GDM1 (cell line): ENCODE measurements at places on chromosomes 3 and 15.

DNA sequence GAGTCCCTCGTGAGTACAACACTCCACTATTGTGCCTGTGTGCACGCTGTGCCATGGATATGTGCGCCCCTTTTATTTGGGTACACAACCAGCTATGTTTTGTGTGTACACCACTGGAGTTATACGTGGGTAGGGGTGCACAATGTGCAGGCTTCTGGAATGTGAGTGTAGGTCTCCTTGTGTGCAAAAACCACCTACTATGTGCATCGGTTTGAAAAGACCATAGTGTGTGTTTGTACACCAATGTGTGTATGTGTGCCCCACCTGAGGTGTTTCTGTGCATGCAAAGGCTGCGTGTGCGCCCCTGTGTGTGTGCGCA lies 86.4 kb upstream of the ALDH1L1 start:
- no peak for DNase-seq

GRCh38 chr15:66657185-66658020 lies 44.6 kb upstream of the SMAD6 start:
- DNase-seq = no peak

- no peak for DNase-seq
Measured at GRCh38 chr3:172312001-172312400, 136.3 kb downstream of the GHSR start.

DNA sequence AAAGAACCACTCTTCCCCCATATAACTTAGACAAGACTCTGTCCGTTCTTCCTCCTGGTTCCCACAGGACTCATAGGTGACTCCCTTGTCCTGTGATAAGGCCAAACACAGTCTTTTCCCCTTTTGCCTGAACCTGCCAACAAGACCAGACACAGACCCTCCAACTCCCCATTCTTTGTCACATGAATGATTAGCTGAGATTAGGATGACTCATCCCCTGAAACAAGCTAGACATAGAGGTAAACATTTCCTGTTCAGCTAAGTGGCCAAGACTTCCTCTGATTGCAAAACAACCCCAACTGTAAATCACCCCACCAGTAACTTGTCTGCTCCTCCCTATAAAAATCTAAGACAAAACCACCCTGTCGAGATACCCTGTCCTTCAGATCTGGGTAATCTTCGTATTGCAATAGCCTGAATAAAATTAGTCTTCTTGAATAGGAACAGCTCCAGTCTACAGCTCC lies 11.4 kb upstream of the HTR3E start:
- DNase-seq = no peak

DNA sequence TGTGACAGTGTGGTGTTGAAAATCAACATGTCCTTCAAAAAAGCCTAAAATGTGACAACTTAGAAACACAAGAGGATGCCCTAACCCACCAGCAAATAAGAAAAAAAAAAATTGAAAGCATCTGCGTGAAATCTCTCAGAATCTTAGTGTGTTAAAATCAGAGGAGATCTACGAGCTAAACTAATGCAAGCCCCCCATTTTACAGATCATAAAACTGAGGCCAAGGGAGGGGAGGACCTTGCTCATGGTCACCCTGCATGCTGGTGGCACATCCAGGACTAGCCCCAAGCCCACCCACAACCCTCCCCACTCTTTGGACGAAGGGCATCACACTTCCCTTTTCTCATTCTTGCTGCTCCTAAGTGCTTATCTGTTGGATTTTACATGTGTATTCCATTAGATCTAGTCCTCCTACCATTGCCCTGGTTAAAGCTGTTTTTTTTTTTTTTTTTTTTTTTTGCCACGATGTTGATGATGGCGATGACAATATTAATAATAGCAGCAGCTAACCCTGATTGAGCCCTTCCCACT lies 29.1 kb upstream of the NOX5 start:
- DNase-seq = no peak

DNA sequence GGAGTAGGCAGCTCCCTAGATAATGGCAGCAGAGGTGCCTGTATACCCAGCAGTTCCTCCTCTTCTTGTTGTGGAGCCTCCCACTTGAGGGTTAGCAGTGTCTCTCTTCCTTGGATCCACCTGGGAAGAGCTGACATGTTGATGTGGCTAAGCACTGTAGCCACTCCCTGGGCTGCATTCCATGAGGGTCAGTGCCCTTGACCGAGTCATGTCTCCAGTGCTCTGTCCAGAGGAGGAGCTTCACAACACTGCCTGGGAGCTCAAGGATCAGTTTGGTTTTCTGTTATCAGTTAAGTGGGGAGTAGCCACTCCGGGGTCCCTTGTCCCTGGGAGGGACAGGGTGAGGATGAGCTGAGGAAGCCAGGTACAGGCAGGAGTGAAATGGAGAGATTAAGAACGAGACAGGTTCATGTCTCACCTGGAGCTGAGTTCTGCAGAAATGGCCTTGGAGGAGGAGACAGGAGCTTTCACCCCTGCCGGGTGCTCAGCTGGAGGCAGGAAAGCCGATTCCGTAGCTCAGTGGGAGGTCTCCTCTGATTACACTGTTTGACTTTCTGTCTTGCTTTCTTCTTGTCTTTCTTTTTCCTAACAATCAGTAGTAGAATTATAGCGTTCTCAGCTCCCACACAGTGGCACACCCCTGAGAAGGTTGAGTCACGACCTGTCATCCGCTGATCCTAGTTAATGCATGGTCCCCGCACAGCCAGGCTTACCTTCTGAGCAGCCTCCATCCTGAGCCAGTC lies 57.9 kb upstream of the SEC22A start:
- DNase-seq = no peak

DNA sequence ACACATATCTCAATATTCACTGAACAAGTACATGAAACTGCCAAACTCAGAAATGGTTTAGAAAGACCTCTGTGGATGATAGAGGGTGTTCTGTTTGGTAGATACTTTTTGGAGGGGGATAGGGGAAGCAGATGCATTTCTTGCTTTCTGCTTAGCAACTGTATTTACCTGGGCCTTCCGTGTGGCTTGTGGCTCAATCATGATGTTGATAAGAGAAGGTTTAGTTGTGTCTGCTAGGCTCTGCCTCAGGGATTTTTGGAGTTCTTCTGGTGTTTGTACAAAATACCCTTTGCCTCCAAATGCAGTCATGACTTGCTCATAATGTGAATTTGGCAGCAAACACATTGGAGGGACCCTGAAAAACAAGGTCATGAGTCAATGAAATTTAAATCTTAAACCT lies 38.2 kb downstream of the HACL1 start:
- DNase-seq = no peak

DNA sequence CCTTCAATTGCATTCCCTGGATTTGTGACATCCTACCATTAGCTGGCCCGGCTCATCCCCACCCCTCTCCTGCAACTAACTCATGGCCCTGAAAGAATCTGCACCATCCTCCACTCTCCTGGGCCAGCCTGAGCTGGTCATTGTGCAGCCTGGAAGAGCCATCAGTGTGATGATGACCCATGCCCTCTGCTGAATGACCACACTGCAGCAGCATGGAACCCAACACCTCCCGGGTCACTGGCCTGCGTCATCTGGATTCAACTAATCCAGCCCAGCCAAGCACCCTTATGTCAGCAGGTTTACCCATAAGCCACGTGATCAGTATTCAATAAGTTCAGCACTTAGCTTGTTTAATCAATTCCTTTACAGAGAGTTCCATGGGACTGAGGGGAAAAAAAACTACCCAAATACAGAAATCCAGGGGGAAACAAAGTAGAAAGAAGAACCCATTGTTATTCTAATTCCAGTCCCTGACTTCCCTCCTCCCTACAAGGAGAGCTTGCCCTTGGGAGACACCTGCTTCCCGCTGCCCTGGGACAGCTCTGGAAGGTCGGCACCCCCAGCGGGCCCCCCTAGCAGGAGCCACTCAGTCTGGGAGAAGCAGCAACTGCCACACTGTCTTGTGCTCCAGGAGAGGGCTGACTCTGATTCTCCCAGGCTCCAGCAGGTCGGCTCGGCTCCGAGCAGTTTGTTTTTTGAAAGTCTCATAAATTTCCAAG lies 309.1 kb upstream of the TLE3 start:
- no peak for DNase-seq

GRCh38 chr3:128548426-128549282 lies 55.7 kb upstream of the GATA2 start:
- no peak for DNase-seq

GRCh38 chr15:75038231-75038630 lies 14.8 kb downstream of the PPCDC start:
- no peak for DNase-seq

GRCh38 chr3:177340243-177340830 lies 143.1 kb upstream of the TBL1XR1 start:
- DNase-seq = no peak

DNA sequence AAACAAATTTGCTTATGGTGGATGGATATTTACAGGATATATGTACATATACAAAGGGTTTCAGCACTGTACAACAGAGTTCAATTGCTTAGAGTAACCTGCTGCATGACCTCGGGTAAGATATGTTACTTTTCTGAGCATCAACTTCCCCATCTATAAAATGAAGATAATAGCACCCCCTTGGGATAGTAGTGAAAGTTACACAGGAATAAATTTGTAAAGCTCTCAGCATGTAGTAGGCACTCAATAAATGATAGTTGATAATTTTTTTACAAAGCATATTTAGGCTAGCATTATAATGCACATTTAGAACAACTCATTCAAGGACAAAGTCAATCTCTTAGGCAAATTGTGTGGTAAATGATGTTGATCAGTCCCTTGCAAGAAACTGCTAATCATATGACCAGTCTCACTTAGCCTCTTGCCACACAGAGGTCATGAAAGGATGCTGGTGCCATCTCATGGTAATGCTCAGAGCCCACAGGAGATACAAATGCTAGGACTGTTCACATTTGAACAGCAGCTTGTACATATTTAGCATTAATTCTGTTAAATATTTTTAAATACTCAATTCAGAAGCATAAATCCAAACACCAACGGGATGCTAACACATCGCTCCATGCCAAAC lies 123.9 kb downstream of the MAGI1 start:
- no peak for DNase-seq

- no peak for DNase-seq
Measured at GRCh38 chr15:46278486-46279090, 643.8 kb downstream of the SQOR start.

DNA sequence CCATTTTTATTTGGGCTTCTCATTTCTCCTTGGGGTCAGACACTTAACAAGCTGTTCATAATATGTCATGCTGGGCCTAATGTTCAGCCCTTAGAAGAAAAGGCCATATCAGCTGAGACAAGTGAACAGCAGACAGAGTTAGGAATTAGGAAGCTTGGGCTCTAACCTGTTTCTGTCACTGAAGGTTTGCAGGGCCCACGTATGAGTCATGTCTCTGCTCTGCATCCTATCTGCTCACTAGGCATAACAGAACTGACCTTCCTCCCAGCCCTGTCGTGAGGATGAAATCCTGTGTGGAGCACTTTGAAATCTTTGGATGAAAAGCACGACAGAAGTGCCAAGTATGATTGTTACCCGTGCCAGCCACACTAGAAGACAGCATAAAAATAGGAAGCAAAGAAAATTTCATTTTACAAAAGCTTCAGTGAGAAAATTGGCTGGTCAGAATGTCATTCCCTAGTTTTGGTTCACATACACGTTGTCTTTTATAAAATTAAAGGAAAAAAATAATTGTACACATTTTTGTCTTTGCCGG lies 26.5 kb upstream of the CD47 start:
- DNase-seq = no peak

DNA sequence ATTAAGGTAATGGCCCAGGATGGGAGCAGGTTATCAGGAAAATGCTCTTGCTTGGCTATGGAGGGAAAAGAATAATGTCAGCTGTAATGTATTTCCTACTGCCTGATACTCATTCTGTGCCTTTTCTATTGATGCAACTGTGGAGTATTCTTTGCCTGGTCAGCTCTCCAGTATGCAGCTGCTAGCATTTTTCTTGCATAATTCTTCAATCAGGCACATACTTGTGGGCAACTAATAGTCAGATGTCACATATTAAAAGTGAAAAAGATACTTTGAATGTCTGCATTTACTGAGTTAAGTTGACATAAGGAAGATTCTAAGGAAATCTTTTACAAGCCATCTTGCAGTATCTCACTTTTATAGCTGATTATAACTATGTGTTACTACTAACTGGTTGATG lies 29.5 kb downstream of the CD80 start:
- no peak for DNase-seq

DNA sequence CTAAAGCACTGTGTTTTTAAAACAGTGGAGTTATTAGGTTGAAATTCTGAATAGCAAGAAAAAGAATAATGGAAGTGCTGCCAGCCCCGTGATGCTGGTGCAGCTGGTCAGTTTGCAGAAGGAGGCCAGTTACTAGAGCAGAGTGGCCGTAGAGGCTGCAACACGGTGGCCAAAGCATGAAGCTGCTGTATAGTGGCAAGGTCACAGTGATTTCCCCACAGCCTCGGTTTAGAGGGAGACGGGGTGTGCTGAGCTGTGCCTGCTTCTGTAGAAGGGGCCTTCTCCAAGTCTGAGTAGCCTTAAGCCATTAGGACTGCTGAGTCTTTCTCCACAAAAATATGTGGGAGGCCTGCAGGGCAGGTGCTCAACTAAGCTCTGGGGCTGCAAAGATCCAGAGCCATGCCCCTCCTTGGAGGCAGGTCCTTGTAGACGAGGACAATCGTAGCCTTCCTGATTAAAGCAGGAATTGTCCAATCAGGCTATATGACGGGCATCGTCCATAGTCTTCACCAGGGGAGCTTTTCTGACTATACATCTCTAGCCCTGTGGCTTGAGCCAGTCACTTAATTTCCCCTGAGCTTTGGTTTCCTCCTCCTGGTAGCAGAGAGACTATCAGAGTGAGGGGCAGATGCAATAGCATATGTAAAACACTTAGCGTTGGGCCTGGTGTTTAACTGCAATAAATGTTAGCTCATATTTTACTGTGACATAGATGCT lies 151.6 kb downstream of the PGPEP1L start:
- DNase-seq = no peak

- DNase-seq = no peak
Measured at GRCh38 chr15:82970078-82970686, 15.8 kb upstream of the RAMAC start.

DNA sequence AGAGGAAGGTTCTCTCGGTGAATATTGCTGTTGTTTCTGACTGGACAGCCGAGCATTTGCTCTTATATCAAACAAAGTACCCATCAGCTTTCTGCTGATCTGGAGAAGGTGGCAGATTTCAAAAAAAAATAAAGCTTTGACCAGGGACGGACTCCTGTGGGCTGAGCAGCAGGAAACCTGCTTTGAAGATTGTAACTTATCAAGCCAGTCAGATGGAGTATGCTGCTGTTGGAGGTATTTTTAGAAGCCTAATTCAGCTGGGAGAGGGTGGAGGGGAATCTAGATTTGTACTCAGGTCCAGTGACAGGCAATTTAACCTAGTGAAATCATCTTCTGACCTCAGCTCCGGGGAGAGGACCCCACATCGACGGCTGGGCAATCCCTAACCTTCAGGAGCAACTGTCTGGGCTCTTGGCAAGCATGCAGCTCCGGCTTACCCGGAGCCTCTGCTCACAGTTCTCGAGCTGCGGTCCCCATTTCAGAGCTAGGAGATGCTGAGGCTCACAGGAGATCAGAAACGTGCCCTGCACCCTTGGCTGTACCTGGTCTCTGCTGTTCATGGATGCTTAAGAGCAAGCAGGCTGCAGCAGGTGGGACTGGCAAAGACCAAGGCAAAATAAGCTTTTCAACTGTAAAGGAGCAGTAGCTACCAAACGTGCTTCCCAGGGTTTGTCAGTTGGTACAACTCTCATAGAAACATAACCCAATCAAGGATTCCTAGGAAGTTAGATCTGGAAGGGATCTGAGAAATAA lies 89.3 kb upstream of the ST8SIA2 start:
- no peak for DNase-seq

- no peak for DNase-seq
Measured at GRCh38 chr15:78415284-78415683, 22.7 kb upstream of the IREB2 start.
